Activated naive CD8-positive, alpha-beta T cell treated with anti-CD3 and anti-CD28 coated beads for 36 hours (primary cell): ENCODE measurements at places on chromosomes 6 and 20.

DNA sequence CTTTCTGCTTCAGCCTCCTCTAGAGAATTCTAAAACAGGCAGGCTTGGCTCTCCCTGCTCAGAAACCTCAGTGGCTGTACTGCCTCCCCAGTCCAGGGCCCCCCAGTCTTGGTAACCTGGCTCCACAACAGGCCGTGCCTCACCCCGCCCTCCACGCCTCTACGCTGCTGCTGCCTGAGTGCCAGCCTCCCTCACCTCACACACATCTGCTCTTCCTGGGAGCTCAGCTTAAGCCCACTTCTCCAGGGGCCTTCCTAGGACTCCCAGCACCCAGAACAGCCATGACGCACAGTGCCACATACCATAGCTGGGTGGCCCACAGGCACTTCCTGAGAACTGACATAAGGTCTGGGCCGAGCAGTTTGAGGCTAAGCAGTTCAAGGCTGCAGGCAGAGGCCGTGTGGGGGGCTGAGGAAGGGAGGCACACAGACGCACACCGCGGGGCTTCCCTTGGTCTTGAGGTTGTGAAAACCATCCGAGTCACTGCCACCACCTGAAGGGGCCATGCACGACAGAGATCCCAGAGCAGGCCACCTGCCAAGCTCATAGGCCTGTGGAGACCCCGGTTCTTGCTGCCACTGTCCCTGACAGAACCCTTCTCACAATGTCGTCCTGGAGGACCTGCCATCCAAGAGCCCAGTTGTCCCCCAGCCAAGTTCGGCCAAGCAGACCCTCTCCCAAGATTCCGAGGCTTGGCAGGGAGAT lies 42.6 kb downstream of the DSTN start:
- peaks cover 29% of the 10 kb centered on the region for H3K4me1 ChIP-seq
- H3K4me3 ChIP-seq, result no peak overlapping the region
- peak overlapping the region; percentile 84 for H3K27ac ChIP-seq
- peak; percentile 33 for DNase-seq
- no peaks in the 10 kb centered on the region for H3K27me3 ChIP-seq

GRCh38 chr6:108847738-108848115 lies 495 bp upstream of the ARMC2 start:
- DNase-seq, result no peak
- H3K36me3 ChIP-seq, result no peaks in the 10 kb centered on the region
- H3K27me3 ChIP-seq, result no peaks in the 10 kb centered on the region
- peak overlapping the region; percentile 66 for H3K27ac ChIP-seq
- H3K4me1 ChIP-seq, result peaks cover 24% of the 10 kb centered on the region

- H3K4me1 ChIP-seq, result peaks cover 4% of the 10 kb centered on the region
- DNase-seq, result no peak
- H3K36me3 ChIP-seq, result peaks cover 18% of the 10 kb centered on the region
- no peak overlapping the region for H3K4me3 ChIP-seq
- peaks cover 33% of the 10 kb centered on the region for H3K27me3 ChIP-seq
Measured at GRCh38 chr6:78909391-78909790, 42.0 kb downstream of the IRAK1BP1 start.

- H3K36me3 ChIP-seq, result no peaks in the 10 kb centered on the region
- no peak overlapping the region for H3K4me3 ChIP-seq
- no peak overlapping the region for H3K27ac ChIP-seq
Measured at GRCh38 chr6:88374553-88374952, 208.4 kb upstream of the CNR1 start.

GRCh38 chr6:68633972-68634725 lies 933 bp upstream of the ADGRB3 start:
- H3K27me3 ChIP-seq, result peaks cover 63% of the 10 kb centered on the region
- no peak overlapping the region for H3K27ac ChIP-seq

- H3K4me3 ChIP-seq, result no peak overlapping the region
- H3K27ac ChIP-seq, result peak overlapping the region; percentile 69
- DNase-seq, result no peak
- H3K4me1 ChIP-seq, result peaks cover 37% of the 10 kb centered on the region
- H3K36me3 ChIP-seq, result peaks cover 5% of the 10 kb centered on the region
Measured at GRCh38 chr6:151702851-151703658, 104.4 kb upstream of the ESR1 start.

GRCh38 chr6:159976686-159977254 lies 7.9 kb downstream of the IGF2R start:
- H3K4me3 ChIP-seq, result peak overlapping the region; percentile 56
- DNase-seq, result no peak
- peaks cover 97% of the 10 kb centered on the region for H3K4me1 ChIP-seq
- H3K36me3 ChIP-seq, result peaks cover 47% of the 10 kb centered on the region
- peak overlapping the region; percentile 95 for H3K27ac ChIP-seq
- H3K27me3 ChIP-seq, result no peaks in the 10 kb centered on the region

DNA sequence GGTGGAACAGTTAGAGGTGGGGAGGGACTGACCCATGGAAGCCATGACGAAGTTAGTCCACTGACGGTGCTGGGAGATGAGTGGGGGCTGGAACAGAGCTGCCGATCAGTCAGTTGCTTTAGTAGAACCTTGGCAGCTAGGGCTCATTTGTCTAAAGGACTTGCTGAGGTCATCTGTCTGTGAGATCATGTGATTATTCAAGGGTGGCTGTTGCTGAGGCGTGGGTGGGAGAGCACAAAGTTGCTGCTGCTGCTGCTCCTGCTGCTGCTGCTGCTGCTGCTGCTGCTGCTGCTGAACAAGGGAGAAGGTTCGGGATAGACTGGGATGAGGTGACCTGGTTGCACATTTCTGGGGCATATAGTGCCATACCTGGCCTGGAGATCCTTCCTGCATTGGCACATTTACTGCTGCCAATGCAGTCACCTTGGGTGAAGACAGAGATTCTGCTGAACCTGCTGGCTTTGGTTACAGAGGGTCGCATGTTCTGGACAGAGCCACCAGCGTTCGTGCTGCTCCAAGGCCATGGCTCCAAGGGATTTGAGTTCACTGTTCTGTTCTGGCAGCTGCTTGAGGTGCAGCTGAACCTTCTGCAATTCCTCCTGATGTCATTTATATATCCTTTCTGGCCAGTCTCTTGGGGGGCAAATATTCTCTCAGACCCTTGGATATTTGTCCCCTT lies 840.5 kb downstream of the HACE1 start:
- no peaks in the 10 kb centered on the region for H3K4me1 ChIP-seq
- H3K4me3 ChIP-seq, result no peak overlapping the region
- no peaks in the 10 kb centered on the region for H3K36me3 ChIP-seq
- no peak for DNase-seq
- no peaks in the 10 kb centered on the region for H3K27me3 ChIP-seq
- no peak overlapping the region for H3K27ac ChIP-seq

DNA sequence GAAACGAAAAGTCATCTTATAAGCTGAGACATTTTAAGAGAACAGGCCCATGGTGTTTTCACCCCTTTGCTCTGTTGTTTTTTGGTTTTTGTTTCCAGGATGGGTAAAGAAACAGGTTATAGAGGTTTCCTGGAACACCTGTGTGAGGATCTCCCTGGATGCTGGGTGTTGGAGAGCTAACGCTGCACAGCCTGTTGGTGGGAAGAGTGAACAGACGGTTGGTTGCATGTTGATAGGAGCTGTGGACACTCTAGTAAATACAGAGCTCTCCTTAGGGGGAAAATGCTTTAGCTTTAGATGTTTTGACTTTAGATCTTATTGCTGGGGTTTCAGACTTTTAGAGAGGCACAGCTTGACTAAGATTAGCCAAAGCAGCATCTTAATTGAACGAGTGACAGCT lies 235.2 kb downstream of the SOX4 start:
- H3K4me1 ChIP-seq, result peaks cover 11% of the 10 kb centered on the region
- H3K27me3 ChIP-seq, result peaks cover 6% of the 10 kb centered on the region
- no peak for DNase-seq
- no peak overlapping the region for H3K27ac ChIP-seq

DNA sequence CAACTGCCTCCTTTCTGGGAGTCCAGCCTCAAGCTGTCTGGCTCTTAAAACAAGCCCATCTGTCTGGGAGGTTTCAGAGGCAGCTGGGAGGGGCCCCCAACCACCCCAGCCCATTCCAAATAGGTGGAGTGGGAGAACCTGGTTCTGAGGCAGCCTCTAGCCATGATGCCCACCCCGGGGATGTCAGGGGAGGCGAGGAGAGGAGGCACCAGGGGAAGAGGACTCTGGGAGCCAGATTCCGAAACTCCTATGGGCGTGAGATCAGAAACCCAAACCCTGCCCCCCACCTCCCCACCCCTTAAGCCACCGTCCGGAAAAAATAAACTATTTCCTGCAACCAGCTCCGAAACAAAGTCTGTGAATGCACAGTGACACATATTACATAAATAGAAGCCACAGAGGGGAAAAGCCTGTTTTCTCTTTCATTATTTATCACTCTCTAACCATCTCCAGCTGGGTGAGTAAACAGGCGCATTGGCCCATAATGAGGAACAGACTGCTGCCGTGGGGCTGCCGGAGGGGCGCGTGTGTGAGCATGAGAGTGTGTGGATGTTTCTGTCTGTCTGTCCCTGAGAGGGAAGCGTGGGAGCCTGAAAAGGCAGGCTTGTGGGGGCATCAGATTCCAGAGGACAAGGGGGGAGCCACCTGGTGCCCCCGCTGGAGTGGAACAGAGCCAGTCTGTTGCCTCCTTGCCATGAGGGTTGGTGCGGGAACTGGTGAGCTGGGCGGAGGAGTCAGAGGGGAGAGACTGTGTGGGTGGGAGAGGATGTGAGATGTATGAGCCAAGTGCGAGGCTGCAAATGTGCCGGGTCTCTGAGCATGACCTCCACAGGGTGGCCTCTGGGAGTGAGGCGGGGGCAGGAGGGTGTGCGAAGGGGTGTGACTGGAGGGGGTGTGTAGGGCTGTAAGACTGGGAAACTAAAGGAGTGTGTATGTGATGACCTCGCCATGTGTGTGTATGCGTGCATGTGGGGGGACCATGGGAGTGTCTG lies 14.3 kb upstream of the FOXP4 start:
- peaks cover 2% of the 10 kb centered on the region for H3K36me3 ChIP-seq
- peaks cover 26% of the 10 kb centered on the region for H3K27me3 ChIP-seq
- peaks cover 26% of the 10 kb centered on the region for H3K4me1 ChIP-seq
- H3K27ac ChIP-seq, result peak overlapping the region; percentile 95
- peak; percentile 80 for DNase-seq

- H3K36me3 ChIP-seq, result peaks cover 81% of the 10 kb centered on the region
- no peak for DNase-seq
- peak overlapping the region; percentile 43 for H3K27ac ChIP-seq
- no peaks in the 10 kb centered on the region for H3K27me3 ChIP-seq
- no peak overlapping the region for H3K4me3 ChIP-seq
- H3K4me1 ChIP-seq, result peaks cover 64% of the 10 kb centered on the region
Measured at GRCh38 chr6:90167514-90168379, 128.9 kb downstream of the BACH2 start.

- no peak overlapping the region for H3K4me3 ChIP-seq
- no peak for DNase-seq
- H3K36me3 ChIP-seq, result no peaks in the 10 kb centered on the region
- H3K27ac ChIP-seq, result no peak overlapping the region
- H3K27me3 ChIP-seq, result no peaks in the 10 kb centered on the region
Measured at GRCh38 chr6:21468461-21468860, 125.1 kb upstream of the SOX4 start.

DNA sequence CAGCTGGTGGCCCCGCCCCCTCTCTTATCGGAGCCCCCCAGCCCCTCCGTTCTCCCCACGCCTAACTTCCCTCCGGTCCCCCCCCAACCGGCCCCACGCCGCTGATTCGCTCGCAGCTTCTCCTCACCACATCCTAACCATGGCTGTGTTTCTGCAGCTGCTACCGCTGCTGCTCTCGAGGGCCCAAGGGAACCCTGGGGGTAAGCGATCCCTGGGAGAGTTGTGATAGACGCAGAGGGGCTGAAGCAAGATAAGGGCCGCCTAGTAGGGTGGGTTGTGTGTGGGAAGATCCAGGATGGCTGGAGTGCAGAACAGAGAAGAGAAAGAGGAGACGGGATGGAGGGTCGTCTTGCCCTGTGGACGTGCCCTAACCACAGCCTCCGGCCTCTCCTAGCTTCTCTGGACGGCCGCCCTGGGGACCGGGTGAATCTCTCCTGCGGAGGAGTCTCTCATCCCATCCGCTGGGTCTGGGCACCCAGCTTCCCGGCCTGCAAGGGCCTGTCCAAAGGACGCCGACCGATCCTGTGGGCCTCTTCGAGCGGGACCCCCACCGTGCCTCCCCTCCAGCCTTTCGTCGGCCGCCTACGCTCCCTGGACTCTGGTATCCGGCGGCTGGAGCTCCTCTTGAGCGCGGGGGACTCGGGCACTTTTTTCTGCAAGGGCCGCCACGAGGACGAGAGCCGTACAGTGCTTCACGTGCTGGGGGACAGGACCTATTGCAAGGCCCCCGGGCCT lies at the start of gene MPIG6B:
Gene MPIG6B (plus strand): TSS at position 129 of the 735 bp plus-strand sequence. CDS start 11 bp downstream, at position 140.
- H3K27me3 ChIP-seq, result no peaks in the 10 kb centered on the region
- H3K4me1 ChIP-seq, result peaks cover 23% of the 10 kb centered on the region
- no peak for DNase-seq
- no peak within 1 kb of the TSS for H3K27ac ChIP-seq
- peaks cover 4% of the 10 kb centered on the region for H3K36me3 ChIP-seq

- peaks cover 18% of the 10 kb centered on the region for H3K4me1 ChIP-seq
- no peak overlapping the region for H3K27ac ChIP-seq
- no peak for DNase-seq
- no peaks in the 10 kb centered on the region for H3K27me3 ChIP-seq
- H3K4me3 ChIP-seq, result no peak overlapping the region
- peaks cover 8% of the 10 kb centered on the region for H3K36me3 ChIP-seq
Measured at GRCh38 chr6:25995507-25995906, 32.9 kb downstream of the TRIM38 start.

DNA sequence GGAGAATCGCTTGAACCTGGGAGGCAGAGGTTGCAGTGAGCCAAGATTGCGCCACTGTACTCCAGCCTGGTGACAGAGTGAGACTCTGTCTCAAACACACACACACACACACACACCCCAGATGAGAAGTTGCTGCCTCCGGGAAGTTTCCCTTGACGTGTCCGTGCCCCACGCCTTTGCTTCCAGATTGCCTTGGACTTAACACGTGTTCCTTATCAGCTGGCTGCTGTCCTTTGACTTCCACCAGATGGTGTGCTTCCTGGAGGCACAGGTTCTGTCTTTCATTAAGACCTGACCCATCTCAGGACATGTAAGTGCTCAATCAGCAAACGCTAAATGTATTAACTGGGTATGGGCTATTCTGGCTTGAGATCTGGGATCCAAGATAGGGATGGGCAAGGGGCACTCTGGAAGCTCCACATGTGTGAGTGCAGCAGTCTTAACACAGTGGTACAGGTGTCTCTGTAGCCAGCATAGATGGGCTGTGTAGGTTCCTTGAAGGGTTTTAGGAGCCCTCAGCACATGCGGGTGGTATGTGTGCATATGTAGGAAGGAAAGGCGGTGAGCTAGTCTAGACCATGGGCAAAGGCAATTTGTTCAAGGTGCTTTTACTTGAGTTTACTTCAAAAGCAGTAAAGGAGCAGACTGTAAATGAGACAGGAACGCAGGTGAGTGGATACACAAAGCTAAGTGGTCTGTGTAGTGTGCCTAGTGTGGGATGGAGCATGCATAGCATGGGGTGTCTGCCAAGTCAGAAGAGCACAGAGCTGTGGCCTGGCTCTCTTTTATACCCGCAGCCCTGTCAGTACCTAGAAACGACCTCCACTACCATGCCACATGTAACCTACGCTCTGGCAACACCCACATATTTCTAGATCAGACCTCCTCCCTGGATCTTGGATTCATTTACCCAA lies 11.6 kb downstream of the PIGT start:
- H3K36me3 ChIP-seq, result peaks cover 16% of the 10 kb centered on the region
- no peak for DNase-seq
- no peak overlapping the region for H3K4me3 ChIP-seq
- peaks cover 6% of the 10 kb centered on the region for H3K4me1 ChIP-seq
- H3K27ac ChIP-seq, result no peak overlapping the region
- no peaks in the 10 kb centered on the region for H3K27me3 ChIP-seq

GRCh38 chr6:152552616-152553209 lies 84.4 kb downstream of the SYNE1 start:
- H3K27me3 ChIP-seq, result peaks cover 11% of the 10 kb centered on the region
- H3K36me3 ChIP-seq, result no peaks in the 10 kb centered on the region
- H3K4me1 ChIP-seq, result no peaks in the 10 kb centered on the region
- DNase-seq, result peak; percentile 14

GRCh38 chr6:170316071-170316470 lies 9.5 kb downstream of the FAM120B start:
- no peak for DNase-seq
- peaks cover 51% of the 10 kb centered on the region for H3K4me1 ChIP-seq
- H3K27ac ChIP-seq, result no peak overlapping the region
- no peak overlapping the region for H3K4me3 ChIP-seq
